Right lobe of liver (tissue), 6 donors: ENCODE measurements at places on chromosomes 3 and 15.
A peak's percentile ranks its signal among the peaks of the same experiment; 100 is the strongest.

GRCh38 chr3:95751509-95751908 is 1062.9 kb upstream of the EPHA6 start:
- DNase-seq = no peak

- DNase-seq = no peak
Measured at GRCh38 chr3:14246414-14246813, 67.8 kb downstream of the LSM3 start.

GRCh38 chr3:133512416-133513089 is 60.9 kb upstream of the CDV3 start:
- no peak for DNase-seq

DNA sequence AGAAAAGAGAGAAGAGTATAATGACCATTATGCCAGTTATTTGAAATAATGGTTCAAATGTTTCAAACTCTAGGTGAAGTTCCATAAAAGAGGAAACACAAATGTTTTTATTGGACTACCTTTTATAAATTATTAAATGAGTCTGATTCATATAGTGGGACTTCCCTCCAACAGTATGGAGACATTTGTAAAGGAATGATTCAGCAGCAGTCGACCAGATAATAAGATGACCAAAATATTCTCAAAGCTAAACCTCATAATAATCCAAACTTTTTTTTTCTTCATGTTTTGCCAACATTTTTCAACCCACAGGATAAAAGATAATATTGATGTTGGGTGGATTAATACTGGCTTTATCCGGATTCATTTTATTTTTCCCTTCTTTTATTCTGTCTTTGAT is 18.8 kb downstream of the TIPARP start:
- no peak for DNase-seq

DNA sequence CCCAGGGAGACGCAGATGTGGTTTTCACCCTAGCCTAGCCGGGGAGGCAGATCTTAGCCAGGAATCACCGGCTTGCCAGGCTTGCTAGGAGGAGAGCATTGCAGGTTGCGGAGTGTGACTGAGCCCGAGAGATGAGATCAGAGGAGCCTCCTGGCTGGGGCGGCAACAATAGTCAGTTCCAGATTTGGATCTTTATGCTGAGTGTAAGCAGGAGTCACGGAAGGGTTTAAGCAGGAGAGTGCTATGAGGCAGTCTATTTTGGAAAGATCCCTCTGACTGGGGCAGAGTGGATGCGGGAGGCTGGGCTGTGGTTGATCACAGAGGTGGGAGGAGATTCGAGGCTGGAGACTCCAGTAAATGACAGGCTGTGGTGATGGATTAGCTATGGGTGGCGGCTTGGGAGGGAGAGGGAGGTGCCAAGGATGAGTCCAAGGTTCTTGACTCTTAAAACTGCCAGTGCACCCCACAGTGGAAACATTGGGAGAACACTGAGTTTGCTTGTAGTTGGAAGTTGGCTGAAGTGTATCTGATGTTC is 10.4 kb upstream of the BAHD1 start:
- no peak for DNase-seq

- no peak for DNase-seq
Measured at GRCh38 chr3:23762759-23763477, 42.8 kb upstream of the UBE2E1 start.

- no peak for DNase-seq
Measured at GRCh38 chr3:12822725-12823373, 18.5 kb downstream of the RPL32 start.

DNA sequence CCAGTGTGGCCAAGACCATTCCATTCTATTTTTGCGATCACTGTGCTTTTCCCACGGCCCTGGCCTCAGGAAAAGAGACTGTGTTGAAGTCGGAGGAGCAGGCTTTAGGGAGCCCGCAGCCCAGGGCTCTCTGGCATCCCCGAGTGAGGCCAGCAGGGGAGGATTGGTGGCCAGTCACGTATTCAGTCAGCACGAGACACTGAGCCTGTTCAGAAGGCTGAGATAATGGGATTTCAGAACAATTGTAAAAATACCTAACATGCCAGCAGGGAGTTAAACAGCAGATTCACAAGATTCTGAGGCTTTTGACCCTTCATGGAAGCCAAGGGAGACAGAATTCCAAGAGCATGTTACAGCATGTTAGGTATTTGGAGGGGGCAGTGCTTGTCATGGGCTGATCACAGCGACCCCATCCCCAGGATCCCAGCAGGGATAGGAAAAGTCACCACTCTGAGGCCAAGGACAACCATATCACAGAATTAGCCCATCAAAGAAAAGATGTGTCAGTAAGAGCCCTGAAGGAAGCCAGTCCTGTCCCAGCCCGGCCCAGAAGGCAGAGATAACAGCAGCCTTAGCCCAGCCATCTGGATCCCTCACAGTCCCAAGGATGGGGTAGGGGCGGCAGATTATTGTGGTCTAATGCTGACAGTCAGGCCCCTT is 40.6 kb downstream of the AMOTL2 start:
- DNase-seq = no peak

DNA sequence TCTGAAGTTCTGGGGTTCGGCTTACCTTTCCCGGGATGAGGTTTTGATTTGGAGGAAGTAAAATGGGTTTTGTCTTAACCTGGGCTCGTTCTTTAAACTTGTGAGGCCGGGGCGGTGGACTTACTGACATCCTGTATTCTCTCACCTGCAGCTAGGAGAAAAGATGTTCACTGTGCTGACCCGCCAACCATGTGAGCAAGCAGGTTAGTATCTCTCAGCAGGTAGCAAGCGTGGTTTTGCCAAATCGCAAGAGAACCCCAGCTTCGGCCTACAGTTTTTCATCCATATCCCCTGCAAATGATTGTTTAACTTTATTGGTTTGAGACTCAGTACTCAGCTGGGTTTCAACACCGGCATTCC is 891 bp downstream of the ENTPD3 start:
- no peak for DNase-seq

- no peak for DNase-seq
Measured at GRCh38 chr3:136667081-136667480, 85.1 kb downstream of the STAG1 start.

GRCh38 chr3:183307749-183308148 is 54.7 kb downstream of the B3GNT5 start:
- no peak for DNase-seq

GRCh38 chr3:30538791-30539190 is 67.6 kb upstream of the TGFBR2 start:
- no peak for DNase-seq

DNA sequence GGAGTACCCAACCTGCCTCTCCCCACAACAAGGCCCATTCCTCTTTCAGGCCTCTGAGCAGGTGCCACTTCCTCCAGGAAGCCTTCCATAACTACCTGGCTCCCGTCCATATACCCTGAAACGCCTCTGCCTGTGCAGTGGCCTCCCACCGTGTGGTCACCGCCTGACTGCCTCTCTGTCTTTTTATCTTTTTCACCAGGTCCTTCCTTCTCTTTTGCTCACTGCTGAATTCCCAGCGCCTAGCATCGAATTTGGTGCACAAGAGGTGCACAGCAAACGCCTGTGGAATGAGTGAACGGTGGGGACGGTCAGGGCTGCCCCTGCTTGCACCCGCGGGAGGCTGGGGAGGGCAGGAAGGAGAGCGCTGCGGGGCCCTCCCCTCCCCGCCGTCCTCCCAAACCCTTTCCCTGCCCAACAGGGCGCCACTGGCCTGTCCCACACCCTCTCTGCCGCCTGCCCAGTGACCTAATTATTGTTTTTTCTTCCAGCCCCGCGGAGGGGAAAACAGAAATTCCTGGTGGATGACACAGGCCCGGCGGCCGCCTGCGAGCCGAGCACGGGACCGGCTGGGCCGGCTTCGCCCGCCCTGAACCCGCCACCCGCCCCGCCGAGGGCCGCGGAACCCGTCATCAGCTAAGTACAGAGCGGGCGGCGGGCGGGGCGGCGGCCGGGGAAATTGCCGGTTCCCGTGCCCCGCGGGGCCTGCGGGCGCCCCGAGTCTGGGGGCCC is 140.1 kb downstream of the SMAD6 start:
- peak; percentile 75 for DNase-seq

- DNase-seq = no peak
Measured at GRCh38 chr3:72331076-72331475, 517.2 kb downstream of the SHQ1 start.

- no peak for DNase-seq
Measured at GRCh38 chr3:94036909-94037507, 8.6 kb upstream of the STX19 start.

GRCh38 chr3:73681610-73682009 is 56.9 kb upstream of the PDZRN3 start:
- no peak for DNase-seq

DNA sequence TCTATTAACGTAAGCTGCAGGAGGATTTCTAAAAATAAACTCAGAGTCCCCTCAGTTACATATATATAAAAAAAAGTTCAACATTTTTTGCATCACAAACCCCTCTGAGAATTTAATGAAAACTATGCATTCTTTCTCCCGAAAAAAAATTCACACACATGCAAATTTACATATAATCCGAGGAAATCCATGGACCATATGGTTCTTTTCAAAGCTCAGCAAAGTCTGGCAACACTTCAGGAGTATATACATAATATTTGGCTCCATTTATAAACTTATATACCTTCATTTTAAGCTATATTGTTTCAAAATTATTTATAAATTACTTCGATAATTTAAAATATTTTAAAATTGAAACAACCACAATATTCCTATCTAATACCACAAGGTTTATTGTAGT is 140.7 kb upstream of the PLXND1 start:
- no peak for DNase-seq

GRCh38 chr3:75982151-75982550 is 196.8 kb upstream of the ZNF717 start:
- DNase-seq = no peak

DNA sequence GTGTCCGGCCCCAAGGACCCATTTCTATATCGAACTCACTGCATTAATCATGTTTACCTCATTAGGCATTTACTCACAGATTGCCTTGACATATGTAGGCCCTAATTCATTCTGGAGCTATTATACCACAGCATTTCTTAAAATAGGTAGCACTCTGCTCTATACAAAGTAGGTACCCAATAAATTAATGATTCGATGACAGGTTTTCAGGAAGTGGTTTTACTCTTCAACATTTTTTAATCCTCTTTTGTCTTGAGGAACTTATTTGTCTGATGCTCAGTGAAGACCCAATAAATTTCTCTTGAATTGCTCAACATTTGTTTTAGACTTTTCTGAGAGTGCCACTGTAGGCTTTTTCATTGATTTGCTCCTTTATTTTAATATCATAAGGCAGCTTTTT is 12.1 kb downstream of the TGFBR2 start:
- DNase-seq = no peak

DNA sequence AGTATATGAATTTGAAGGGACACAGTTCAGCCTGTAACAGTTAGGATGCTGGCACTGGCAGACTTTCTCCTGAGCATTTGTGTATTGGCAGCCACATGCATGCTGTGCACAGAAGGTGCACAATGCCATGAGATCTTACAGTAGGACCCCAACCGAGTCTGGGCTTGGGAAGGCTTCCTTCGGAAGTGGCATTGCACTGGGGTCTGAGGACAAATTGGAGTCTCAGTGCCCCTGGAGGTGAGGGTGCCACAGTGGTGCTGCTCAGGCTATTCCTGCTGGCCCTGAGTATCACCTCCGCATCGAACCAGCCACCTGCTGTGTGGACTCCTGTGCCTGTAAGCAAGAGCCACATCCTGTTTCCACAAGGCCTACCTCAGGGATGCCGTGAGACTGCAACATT is 99.5 kb downstream of the DNAJB8 start:
- DNase-seq = no peak

DNA sequence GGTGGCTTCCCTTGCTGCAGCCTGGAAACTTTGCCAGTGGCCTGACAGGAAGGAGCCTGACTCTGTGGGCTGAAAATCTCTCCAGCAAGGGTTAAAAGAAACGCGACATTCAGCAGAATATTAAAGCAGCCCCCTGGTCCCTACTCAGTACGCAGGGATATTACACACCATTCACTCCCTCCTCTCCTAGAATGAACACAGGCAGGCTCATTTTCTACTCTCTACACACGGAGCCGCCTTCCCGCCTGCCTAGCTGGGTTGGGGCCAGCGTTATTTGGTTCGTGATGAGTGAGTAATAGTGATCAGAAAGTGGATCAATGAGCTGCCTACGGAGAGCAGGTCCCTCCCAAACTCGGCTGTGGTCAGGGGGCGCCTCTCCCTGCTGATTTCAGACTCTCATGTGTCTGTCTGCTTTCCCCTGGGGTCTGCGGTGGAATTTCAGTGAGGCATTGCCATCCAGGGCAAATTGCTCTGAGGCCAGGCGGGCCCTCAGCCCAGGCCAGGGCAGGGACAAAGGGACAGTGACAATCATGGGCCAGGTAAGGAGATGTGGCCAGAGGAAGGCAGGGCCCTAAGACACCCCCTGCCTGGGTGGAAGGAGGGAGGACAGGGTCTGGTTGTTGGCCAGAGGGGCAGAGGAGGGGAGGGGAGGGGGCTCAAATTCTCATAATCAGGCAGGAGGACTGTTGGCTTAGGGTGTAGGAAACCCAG is 2.8 kb downstream of the EPHB1 start:
- DNase-seq = no peak

DNA sequence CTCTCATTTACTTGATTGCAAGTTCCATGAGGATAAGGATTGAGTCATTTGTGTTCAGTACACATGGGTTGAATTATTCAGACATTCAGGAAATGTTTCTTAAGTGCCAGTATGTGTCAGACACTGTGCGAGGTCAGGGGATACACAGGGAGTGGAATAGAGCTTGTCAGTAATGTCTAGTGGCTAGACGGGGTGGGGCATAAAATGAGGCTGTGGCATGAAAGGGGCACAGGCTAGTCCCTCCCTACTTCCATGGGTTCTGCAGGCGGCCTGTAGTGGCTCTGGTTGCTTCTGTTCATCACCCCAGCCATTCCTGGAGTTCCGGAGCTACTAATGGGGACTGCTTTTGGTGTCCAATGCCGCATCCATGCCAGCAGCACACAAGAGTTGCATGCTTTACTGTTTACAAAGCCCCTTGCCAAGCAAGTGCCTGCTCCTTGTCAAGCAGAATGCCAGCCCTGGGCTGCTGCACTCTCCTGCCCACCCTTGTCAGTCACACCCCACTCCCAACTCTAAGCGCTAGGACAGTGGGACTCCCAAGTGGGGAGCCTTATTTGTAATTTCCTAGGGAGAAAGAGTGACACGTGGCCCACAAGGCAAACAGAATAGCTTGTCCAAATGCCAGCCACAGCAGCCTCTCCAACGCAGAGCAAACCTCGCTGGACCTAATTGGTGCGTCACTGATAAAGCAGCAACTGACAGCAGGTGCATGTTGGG is 70.8 kb downstream of the RAB11A start:
- DNase-seq = no peak

DNA sequence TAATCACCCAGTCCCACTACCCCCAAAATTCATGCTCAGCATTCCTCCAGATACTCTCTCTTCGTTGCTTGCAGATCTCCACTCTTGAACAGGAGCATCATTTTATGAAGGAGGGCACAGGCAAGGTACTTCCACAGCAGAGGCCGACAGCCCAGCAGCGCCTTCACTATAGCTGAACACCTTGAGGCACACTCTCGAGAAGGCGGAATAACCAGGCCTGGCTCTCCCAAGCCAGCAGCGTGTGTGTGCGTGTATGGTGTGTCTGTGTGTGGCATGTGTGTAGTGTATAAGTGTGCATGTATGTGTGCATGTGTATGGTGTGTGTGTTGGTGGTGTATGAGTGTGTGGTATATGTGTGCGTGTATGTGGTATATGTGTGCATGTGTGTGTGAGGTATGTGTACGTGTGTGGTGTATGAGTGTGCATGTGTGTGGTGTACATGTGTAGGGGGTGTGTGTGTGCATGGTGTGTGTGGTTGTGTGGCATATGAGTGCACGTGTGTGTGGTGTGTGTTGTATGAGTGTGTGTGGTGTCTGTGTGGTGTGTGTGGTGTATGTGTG is 161.8 kb downstream of the XXYLT1 start:
- DNase-seq = no peak

GRCh38 chr3:106242781-106243180 is 374.0 kb upstream of the CBLB start:
- DNase-seq = no peak

GRCh38 chr3:58335652-58335947 is 2.9 kb downstream of the PXK start:
- no peak for DNase-seq
